ENCODE measurements at places on chromosomes 1 and 21.

GRCh38 chr1:45187725-45188124 lies 18.7 kb downstream of the ZSWIM5 start:
- no peak for DNase-seq

DNA sequence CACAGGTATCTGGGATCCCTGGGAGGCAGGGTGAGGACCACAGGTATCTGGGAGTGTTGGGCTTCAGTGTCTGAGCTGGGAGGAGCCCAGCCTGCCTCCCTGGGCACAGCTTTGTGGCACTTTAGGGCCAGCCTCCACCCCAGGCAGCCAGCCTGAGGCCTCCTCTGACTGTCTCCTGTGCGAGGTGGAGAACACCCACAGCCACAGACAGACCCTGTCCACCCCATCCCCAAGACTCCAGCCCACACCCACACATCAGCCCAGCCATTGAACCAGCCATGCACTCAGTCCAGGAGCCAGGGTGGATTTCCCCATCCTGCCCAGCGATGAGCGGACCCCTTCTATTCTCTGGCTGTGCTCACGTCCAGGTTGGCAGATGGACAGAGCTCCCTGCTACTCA lies 21.8 kb upstream of the TNFRSF1B start:
- DNase-seq = no peak

DNA sequence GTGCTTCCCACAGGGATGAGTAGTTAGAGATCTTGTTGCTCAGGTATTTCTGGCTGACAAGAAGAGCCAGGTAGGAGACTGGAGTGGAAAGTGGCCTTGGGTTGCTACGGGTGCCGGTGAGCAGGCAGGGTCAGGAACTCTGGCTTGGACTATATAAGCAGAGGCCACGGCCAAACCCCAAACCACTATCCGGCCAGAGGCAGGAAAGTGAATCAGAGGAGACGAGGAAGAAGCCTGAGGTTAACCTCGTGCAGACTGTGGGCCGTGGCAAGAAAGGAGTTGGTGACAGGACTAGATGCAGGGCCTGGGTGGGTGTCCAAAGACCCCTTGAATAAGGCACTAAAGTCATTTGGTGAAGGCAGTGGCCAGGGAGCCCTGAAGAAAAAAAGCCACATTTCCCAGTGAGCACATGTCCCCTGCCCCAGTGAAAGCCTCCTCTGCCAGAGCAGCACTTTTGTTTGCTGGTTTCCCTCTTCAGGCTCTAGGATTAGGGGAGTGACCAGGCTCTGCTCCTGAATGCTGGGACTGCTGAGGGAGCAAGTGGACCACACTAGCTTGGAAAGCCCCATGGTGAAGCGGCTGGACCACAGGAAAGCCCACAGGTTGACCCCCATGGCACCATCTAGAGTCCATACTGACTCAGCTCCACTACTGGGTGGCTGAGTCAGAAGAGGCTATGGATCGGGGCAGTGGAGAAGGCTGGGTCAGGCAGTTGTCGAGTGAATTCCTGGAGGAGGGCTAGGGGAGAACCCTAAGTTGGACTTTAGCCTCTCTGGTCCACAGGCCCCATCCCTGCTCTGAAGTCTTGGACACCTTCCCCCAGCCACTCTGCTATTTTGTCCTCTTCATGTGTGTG lies 23.4 kb downstream of the CSF1 start:
- DNase-seq = peak; percentile 30

DNA sequence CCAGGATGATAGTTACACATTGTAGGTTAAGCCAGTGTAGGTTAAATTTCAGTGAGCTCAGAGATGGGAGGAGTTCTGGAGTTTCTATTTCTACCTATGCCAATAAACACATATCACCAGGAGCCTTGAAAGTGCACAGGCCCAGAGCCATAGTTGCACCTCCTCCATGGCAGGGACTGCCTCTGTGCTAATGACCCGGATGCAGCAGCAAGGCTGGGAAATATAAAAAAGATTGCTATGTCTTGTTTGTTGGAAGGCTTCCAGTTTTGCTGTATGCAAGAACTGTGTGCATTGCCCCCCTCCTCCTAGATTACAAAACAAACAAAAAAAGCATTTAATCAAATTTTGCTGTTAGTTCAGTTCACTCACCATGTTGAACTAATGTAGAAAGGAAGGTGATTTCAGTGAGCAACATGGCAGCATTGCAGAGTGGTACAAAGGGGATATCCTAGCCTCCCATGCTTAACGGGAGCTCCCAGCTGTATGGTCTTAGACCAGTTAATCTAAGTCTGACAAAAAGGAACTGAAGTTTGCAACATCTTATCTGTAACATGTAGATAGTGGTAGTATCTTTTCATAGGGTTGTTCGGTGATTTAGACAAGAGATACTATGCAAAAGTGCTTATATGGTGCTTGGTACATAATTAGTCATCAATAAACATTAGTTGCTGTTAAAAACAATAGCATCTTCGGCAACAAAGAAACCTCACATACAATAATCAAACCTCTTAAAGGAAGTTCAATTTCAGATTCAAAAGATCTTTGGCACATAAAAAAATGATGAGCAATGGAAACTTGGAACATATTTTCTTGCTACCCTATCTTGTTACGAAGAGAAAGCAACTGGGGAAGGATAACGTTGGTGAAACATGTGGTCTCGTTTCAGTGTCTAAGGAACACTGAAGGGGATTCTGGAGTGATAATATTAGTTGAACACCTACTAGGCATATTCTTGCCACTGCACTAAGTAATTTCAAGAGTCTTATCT lies 309.5 kb downstream of the ASTN1 start:
- no peak for DNase-seq

GRCh38 chr1:156284757-156285156 lies 632 bp downstream of the TMEM79 start:
- no peak for DNase-seq

DNA sequence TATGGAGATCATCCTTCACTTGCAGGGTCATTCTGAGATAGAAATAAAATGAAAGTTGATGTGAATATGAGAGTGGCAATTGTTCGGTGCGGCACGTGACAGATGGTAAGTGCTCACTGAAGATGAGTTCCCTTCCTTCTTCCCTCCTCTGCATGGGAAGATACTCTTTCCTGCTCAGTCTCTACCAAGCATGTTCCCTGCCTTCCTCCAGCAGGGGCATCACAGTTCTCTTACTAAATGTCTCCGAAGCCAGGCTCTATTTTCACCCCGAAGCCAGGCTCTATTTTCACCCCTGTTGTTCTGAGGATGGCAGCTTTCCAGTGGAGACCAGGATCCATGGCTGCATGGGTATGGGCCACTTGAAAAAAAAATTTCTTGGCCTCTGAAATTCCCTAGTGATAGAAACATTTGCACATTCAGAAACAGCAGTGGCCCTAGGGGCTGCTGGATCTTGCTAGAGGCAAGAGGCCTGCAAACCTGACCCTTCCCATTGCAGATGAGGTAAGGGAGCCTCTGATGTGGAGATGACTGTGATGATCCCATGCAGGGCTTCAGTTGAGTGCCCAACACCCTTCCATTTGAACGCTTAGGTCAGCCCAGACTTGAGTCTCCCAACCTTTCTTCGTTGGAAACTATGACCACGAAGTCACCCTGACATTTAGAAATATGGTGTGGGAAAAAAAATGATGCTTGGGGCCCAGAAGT lies 123.7 kb upstream of the HMGB4 start:
- DNase-seq = no peak
